ENCODE measurements at places on chromosomes 7 and 10. TPM values are rescaled to one million over a fixed set of nuclear protein-coding genes. Genes with fewer than 3 reads are reported as not detected.

Gene ADIRF
- not detected for total RNA-seq

DNA sequence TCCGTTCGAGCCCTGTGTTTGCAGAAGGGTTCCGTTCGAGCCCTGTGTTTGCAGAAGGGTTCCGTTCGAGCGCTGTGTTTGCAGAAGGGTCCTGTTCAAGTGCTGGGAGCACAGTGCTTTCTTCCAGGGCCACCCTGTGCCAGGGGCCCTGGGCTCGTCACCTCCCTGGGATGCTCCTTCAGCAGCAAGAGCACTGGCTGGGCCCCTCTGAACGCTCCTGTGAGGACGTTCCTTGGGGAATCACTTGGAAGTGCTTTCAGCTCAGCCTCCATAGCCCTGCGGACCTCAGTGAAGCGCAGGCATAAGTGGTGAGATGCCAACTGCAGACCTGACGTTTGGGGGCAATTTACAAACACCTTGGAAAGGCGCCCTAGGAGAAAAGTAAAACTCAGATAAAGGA lies 103.6 kb downstream of the DYNC2I1 start:
- DNase-seq, result no peak

Gene ZNF425
- 2.7 TPM for total RNA-seq

- no peak for DNase-seq
Measured at GRCh38 chr7:97771576-97771975, 39.7 kb downstream of the TAC1 start.

- DNase-seq, result no peak
Measured at GRCh38 chr10:60347270-60347669, 42.4 kb downstream of the ANK3 start.

GRCh38 chr7:39589323-39590111 lies 23.3 kb downstream of the YAE1 start:
- DNase-seq, result peak; percentile 23
